Inflammatory macrophage treated with lipopolysaccharide for 1 hour (primary cell): ENCODE measurements at places on chromosomes 2 and 18.

- no peak for DNase-seq
Observed at GRCh38 chr2:283996-284794, 3.7 kb downstream of the ALKAL2 start.

- no peak for DNase-seq
Observed at GRCh38 chr2:95578539-95578938, 13.3 kb upstream of the TRIM43 start.

DNA sequence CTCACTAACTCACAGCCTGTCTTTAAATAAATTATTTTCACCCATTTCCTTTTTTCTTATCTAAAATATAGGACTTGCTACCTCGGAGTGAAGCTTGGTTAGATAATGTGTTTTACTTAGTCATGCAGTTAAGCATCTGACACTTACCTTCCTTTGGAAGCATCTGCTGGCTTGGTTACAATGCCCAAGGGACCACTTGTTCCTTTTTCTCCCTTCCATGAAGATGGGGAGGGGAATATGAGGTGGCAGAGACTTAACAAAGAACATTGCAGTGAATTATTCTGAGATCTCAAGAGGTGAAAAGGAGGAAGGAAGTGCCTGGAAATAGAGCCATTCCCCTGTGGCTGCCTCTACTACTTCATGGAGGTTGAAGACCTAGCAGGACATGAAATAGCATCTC lies 145.4 kb upstream of the FOSL2 start:
- DNase-seq, result no peak

DNA sequence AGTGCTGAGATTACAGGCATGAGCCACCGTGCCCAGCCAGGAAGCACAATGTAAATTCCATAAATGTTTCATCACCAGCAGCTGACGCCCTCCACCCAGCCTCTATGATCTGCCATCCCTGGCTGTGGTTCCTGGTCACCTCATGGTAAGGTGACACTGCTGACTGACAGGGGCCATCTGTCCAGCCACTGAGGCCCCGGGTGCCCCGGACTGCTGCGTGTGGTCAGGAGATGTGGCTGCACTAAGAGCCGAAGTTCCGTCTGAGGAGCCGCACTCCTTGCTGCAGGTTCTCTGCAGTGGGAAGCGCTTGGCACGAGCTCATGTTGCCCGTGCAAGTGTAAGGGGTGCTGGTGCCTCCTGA lies 10.9 kb downstream of the NTSR2 start:
- DNase-seq, result no peak

- DNase-seq, result no peak
Observed at GRCh38 chr2:60091894-60092293, 461.6 kb downstream of the BCL11A start.

GRCh38 chr2:168726375-168726774 lies 76.1 kb upstream of the NOSTRIN start:
- no peak for DNase-seq

DNA sequence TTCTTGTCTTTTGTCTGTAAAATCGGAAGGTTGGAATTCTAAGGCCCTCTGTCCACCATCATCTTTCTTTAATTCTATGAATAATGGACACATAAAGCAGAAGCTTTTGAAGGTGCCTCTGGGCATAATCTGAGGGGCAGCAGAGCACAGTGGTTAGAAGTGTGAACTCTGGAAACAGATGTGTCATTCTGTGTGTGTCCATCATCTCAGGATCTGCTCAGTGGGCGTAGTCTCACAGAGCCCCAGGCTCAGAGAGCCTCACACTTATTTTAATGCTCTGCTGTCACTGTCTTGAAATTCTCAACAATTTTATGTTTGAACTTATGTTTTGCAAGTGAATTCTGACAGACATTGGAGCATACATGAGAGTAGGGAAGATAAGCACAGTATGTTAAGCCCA lies 31.0 kb upstream of the CCDC93 start:
- DNase-seq, result no peak

GRCh38 chr2:169509298-169509885 lies at the start of gene KLHL41:
Gene KLHL41 (plus strand): TSS chr2:169509702. CDS start chr2:169509779, 77 bp downstream.
- no peak for DNase-seq

DNA sequence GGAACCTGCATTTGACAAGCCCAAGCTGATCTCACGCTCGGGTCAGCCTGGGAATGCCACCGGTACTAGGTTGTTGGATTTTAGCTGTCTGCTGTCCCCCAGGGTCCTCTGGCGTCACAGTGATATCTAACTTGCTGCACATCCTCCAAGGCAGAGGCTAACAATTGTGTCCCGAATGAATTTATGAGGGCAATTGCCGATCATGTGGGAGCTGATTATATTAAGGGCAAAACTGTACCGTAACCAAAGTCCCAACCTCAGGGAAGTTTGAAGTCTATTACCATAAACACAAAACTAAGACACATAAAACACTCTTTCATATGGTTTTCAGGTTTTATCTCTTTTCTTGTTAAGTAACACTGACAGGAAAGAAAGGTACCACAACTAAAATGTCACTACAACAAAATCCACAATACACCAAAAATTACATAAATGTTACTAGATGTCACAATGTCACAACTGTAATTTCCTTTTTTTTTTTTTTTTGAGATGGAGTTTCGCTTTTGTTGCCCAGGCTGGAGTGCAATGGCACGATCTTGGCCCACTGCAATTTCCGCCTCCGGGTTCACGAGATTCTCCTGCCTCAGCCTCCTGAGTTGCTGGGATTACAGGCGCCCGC lies 6.7 kb downstream of the UXS1 start:
- peak; percentile 61 for DNase-seq

DNA sequence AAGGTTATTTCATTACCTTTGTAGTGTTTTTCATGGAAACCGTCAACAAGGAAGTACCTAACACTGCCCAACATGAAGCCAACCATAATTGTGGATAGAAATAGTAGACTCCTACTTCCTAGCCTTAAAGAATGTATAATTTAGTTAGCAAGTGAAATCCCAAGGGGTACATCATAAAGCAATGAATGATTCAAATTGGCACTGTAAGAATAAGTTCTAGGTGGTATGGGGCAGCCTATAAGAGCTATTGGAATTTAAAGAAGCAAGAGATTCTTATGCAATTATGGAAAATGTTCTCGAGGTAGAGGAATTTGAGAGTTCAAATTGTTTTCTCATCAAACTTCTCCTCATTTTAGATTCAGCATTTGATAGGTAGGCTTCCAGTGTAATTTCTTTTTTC lies 157.9 kb downstream of the FMNL2 start:
- no peak for DNase-seq

DNA sequence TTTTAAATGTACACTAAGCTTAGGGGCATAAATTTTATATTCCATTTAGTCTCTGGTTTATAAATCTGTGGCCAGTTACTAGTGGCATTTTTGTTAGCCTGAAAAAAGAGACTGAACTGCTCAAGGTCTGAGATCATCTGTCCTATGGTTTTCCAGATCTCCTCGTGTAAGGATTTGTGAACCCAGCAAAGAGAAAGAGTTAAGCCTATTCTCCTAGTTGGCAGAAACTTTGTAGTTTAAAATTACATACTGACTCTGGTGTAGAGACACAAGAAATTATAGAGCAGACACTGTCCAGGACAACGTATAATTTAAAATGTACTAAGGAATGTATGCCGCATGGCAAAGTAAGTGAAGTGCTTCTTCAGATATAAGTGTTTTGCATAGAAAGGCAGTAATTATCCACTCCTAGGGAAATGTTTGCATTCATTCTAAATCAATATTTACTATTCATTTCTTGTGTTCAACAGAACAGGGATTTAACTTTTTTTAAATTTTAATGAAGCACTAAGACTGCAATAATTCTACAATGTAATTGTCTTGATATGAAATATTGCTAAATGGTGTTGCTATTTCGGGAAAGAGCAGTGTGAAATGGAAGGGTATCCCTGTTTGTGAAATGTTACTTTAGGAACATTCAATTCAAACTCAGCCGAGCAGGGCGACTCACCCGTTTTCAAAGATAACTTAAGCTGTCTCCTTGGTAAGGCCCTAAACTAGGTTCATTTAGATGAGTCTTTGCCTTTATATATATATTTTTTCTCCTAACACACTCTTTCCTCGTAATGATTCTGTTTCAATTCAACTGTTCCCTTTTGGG lies 508.4 kb upstream of the ZEB2 start:
- no peak for DNase-seq
